ENCODE measurements at places on chromosomes 5 and 9.

GRCh38 chr9:99607842-99608448 lies 213.7 kb upstream of the NR4A3 start:
- no peak for ATAC-seq

- ATAC-seq: no peak
Observed at GRCh38 chr5:77157732-77158532, 52.5 kb upstream of the PDE8B start.

GRCh38 chr9:27943501-27943900 lies 370.2 kb upstream of the C9orf72 start:
- ATAC-seq: no peak

DNA sequence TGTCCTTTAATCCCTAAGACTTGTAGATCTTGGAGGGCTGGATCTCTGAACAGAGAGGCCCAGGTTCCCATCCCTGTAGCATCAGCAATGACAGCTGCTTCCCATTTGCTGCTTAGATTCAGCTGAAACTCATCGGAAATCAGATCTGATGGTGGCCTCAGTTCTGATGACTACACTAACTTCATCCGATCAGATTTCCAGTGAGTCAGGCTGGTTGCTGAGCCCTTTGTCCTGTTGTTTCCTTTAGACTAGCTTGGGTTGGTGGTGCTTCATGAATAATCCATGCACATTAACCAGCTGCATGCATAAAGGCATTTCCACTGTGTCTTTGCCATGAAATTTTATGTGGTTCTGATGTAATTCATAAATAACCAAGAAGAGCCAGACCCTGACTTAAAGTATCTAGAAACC lies 195.2 kb upstream of the TUT7 start:
- no peak for ATAC-seq

DNA sequence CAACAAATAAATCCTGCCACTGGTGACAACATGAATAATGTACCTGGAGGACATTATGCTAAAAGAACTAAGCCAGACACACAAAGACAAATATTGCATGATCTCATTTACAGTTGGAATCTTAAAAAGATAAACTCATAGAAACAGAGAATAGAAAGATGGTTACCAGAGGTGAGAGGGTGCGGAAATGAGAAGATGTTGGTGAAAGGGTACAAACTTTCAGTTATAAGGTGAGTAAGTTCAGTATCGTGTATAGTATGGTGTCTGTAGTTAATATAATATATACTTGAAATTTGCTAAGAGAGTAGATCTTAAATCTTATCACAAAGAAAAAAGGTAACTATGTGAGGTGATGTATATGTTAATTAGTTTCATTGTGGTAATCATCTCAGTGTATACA lies 63.3 kb downstream of the PRRC1 start:
- ATAC-seq: no peak

GRCh38 chr5:160369990-160370712 lies at the start of gene C1QTNF2:
TSS of gene C1QTNF2 (minus strand) at chr5:160370626. CDS start at chr5:160355011, 15,615 bp downstream.
- ATAC-seq: peak; percentile 88

DNA sequence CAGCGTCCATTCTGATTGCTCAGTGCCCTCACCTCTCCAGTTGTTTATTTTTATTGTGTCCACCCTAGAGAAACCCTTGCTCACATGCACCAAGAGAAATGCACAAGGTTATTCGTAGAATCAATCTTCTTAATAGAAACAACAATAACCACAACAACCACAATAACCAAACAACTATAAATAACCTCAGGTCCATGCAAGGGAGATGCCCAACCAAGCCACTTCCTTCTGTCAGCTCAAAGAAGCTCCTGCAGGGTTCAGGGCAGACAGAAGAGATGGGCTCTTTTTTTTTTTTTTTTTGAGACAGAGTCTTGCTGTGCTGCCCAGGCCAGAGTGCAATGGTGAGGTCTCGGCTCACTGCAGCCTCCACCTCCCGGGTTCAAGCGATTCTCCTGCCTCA lies 14.9 kb upstream of the TCOF1 start:
- ATAC-seq: no peak

- ATAC-seq: no peak
Observed at GRCh38 chr5:37789991-37790390, 49.9 kb downstream of the GDNF start.

GRCh38 chr9:96487949-96488348 lies 38.0 kb downstream of the HABP4 start:
- peak; percentile 10 for ATAC-seq

- ATAC-seq: no peak
Observed at GRCh38 chr5:41844502-41844901, 25.7 kb downstream of the OXCT1 start.

DNA sequence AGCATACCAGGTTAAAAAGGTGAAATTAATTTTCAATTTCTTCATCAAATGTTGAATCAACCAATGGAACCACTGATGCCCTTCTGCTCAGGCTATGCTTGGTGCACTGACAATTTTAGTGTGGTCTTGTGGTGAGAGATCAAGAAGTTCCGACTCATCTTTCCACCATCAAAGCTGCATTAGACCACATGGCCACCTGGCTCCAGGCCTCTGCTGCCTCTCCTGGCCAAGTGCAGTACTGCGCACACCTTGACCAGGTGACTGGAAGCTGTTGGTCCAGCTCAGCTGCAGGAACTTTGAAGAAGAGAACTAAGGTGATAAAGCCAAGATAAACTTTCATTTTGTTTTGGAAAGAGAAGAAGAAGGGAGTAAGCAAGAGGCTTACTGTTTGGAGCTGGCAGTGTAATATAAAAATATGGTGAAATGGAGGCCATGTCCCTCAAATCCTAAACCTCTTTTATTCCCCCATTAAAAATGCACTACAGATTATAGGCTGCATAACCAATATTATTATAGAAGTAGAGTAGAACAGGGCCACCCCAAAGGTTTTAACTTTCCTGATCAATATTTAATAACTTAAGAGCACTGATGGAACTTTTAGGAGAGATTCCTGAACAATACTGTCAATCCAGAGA lies 315.5 kb upstream of the C9orf72 start:
- ATAC-seq: no peak

GRCh38 chr9:37788332-37788731 lies 3.5 kb upstream of the EXOSC3 start:
- ATAC-seq: no peak

Data from gastroesophageal sphincter (tissue), 4 donors.